Motor neuron (in vitro differentiated cells): ENCODE measurements at places on chromosomes 7 and 10. TPM values are rescaled to one million over a fixed set of nuclear protein-coding genes. Genes with fewer than 3 reads are reported as not detected.

The GIMAP1 gene
- total RNA-seq, result 0.10 and 0.23 TPM in 2 replicates

The NPC1L1 gene
- total RNA-seq, result 0.05 and 0.19 TPM in 2 replicates

The CCDC172 gene
- not detected in 2 replicates for total RNA-seq

The TCAF2 gene
- total RNA-seq, result 0.32 and 0.41 TPM in 2 replicates

The EMX2 gene
- total RNA-seq, result 0.34 and 0.87 TPM in 2 replicates

The DNAJC12 gene
- total RNA-seq, result 56.7 and 57.0 TPM in 2 replicates

The ATP6V0A4 gene
- total RNA-seq, result not detected in 2 replicates

The SLC18A3 gene
- total RNA-seq, result 12.1 and 12.4 TPM in 2 replicates

The HOXA11 gene
- 0.10 TPM in 1 of 2 replicates, not detected in the other for total RNA-seq

The C10orf67 gene
- total RNA-seq, result 0.41 TPM in 1 of 2 replicates, not detected in the other

The NPSR1 gene
- 0.32 TPM in 1 of 2 replicates, not detected in the other for total RNA-seq

The RNF148 gene
- total RNA-seq, result 0.49 and 0.62 TPM in 2 replicates

The FOXL3 gene
- not detected in 2 replicates for total RNA-seq

The ECHDC3 gene
- 1.4 and 1.9 TPM in 2 replicates for total RNA-seq

The STAG3 gene
- 2.1 and 2.6 TPM in 2 replicates for total RNA-seq

The NCF1 gene
- 0.50 and 0.83 TPM in 2 replicates for total RNA-seq

The CYP3A5 gene
- 2.4 and 2.9 TPM in 2 replicates for total RNA-seq

The AKR1D1 gene
- 0.29 TPM in 1 of 2 replicates, not detected in the other for total RNA-seq

The FAM25C gene
- total RNA-seq, result not detected in 2 replicates

The GHRHR gene
- total RNA-seq, result 1.5 and 4.9 TPM in 2 replicates

The DYNC1I1 gene
- 5.2 and 5.3 TPM in 2 replicates for total RNA-seq

The GRM3 gene
- 2.0 and 2.3 TPM in 2 replicates for total RNA-seq
